Glutamatergic neuron (in vitro differentiated cells): ENCODE measurements at places on chromosomes 11 and 22. TPM values are rescaled to one million over a fixed set of nuclear protein-coding genes. Genes with fewer than 3 reads are reported as not detected.

DNA sequence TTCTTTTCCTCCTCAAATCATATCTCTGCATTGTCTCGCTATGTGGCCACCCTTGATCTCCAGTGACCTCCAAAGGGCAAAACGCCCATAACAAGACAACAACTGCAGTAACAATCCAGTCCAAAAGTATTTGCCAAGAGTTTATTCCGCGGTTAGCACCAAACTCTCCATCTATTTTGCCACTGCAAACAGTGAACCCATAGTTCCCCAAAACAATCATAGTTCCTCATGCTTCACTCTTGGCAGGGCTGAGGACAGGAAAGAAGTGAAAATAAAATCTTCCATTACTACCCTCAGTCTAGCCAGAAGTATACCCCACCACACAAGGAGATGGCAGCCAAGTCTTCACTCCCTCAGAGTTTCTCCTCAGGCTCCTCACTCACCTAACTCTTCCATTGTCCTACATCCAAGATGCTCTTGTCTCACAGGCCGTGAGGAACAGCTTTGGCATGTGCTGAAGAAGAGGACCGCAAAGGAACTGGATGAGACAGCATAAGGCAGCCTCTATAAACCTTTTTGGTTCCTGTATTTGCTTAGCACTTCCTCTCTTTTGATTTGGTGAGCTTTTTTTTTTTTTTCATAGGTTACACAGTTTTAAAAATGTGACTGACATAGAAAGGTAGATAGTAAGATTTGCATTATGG is at the start of gene LPXN:
Gene LPXN, minus strand, starts transcription at position 480 of the 644 bp plus-strand sequence. Its CDS starts 84 bp downstream, at position 396.
- H3K27me3 ChIP-seq: peaks cover 22% of the 10 kb centered on the region
- DNase-seq: no peak
- H3K4me3 ChIP-seq: peak within 1 kb of the TSS; percentile 20
- H3K36me3 ChIP-seq: no peaks in the 10 kb centered on the region
- peaks cover 6% of the 10 kb centered on the region for H3K4me1 ChIP-seq

GRCh38 chr11:114848027-114848426 is 169.7 kb downstream of the NXPE2 start:
- H3K36me3 ChIP-seq: no peaks in the 10 kb centered on the region
- peak overlapping the region; percentile 9 for H3K4me3 ChIP-seq
- H3K4me1 ChIP-seq: peaks cover 41% of the 10 kb centered on the region
- H3K27me3 ChIP-seq: peaks cover 7% of the 10 kb centered on the region
- peak overlapping the region; percentile 60 for H3K27ac ChIP-seq
- DNase-seq: no peak

- H3K27ac ChIP-seq: no peak overlapping the region
- no peaks in the 10 kb centered on the region for H3K4me1 ChIP-seq
- H3K27me3 ChIP-seq: no peaks in the 10 kb centered on the region
- no peak overlapping the region for H3K4me3 ChIP-seq
- no peaks in the 10 kb centered on the region for H3K36me3 ChIP-seq
- DNase-seq: no peak
These were observed 324.3 kb downstream of the DYNC2H1 start for GRCh38 chr11:103433386-103434072.

Gene SSTR3
- total RNA-seq: not detected

Gene TMEM218
- 15.8 TPM for total RNA-seq

- no peak overlapping the region for H3K27ac ChIP-seq
- peaks cover 1% of the 10 kb centered on the region for H3K4me1 ChIP-seq
- no peak for DNase-seq
- no peaks in the 10 kb centered on the region for H3K36me3 ChIP-seq
- no peak overlapping the region for H3K4me3 ChIP-seq
- H3K27me3 ChIP-seq: peaks cover 2% of the 10 kb centered on the region
These were observed 34.8 kb upstream of the E2F8 start for GRCh38 chr11:19275496-19275895.

GRCh38 chr11:31417816-31418215 is 48.2 kb downstream of the DNAJC24 start:
- H3K4me3 ChIP-seq: no peak overlapping the region
- no peak overlapping the region for H3K27ac ChIP-seq
- H3K27me3 ChIP-seq: no peaks in the 10 kb centered on the region
- H3K36me3 ChIP-seq: no peaks in the 10 kb centered on the region
- peaks cover 2% of the 10 kb centered on the region for H3K4me1 ChIP-seq
